ENCODE measurements at places on chromosomes 1 and 21.

- no peak for DNase-seq
These were observed 104.9 kb downstream of the TENT5C start for GRCh38 chr1:117710710-117711109.

DNA sequence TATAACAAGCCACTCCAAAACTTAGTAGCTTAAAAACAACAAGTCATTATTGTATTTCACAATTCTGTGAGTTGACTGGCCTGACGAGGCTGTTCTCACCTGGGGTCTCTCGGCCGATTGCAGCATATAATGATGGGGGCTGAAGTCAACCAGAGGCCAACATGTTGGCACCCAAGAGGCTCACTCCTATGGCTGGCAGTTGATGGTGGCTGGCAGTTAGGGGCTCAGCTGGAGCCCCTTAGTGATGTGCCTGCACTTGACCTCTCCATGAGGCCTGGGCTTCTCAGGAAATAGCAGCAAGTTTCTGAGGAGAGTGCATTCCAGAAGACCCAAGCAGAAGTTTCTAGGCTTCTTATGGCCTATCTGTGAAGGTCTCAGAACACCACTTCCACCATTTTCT, 459.4 kb downstream of the NPHP4 start:
- no peak for DNase-seq

DNA sequence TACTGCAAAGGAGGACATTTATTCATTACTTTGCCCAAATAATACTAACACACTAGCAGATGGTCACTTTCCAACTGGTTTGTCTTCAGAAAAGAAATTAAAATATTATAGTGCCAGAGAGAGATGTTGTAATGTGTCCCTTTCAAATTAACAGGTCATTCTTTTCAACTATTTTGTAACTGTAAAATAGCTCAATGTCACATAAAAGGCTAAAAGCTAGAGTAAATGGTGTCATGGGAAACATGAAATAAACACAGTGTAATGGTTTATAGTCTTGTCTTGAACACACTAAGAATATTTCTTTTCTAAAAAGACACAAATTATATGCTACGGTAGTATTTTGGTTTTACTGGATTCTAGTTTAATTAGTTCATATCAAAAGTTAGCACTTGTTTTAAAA, 77.8 kb downstream of the ADGRL2 start:
- no peak for DNase-seq

DNA sequence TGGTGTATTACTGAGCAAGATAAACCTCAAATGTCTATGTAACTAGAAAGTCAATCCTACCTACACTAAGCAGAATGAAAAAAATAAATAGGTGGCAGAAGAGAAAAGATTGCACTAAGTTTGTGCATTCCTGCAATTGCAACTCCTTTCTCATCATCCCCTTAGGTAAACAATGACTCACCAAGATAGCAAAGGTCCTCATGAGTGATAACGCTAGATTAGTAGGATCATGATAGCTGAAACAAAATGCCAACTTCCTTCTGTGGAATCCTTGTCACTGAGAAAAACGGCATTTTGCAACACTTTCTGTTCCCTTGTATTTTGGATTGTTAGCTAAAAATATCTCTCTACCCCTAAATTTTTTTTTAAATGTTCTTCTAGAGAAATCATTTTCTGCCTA, 20.0 kb upstream of the FCER1A start:
- DNase-seq, result peak; percentile 71

GRCh38 chr1:155976062-155976912, 2.1 kb downstream of the ARHGEF2 start:
- peak; percentile 56 for DNase-seq

DNA sequence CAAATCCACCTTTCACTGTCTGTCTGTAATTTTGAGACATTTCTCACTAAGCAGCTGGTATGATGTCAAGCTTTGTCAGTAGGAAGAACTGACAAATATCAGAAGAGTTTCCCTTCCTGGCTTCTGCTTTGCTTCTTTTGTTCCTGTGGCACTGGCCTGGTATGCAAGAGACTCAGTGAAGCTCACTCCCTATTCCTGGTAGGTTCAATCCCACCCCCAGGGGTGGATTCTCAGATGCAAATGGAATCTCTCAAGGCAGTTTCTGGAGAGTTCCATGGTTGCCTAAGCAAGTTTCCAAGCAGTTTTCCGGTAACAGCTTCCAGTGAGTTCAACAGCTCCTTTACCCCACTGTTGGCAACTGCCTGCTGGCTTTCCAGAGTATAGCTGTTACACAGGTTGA, 683.4 kb downstream of the PTPRC start:
- DNase-seq, result no peak

DNA sequence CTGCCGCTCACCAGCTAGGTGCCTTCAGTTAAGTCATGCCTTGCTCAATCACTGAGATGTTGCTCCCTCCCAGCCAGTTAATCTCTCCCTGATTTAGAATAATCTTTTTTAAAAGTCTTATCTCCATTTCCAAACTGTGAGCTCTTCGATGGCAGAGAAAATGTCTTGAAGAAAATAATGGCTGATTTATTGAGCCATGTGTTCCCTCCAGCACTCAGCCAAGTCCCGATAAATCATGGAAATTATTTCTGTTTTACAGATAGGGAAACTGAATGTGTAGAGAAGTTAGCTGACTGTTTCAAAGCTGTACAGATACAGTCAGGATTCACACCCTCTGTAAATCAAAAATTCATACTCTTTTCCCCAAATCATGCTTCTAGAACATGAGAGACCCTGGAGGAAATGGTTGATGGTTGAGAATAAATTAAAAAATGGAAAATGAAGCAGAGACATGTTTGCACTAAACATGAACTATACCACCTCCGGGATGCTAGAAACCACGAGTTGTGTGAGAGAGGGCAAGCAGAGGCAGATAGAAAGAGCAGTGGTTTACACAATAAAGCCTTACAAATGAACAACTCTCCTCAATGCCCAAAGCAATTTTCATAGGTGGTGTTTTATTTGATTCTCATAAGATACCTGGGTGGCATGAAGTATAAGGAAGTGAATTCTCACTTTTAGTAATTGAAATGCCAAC, 376.4 kb downstream of the PLPP3 start:
- DNase-seq, result peak; percentile 13

- peak; percentile 34 for DNase-seq
These were observed 14.0 kb downstream of the ATP5PO start for GRCh38 chr21:33901412-33902288.

- peak; percentile 40 for DNase-seq
These were observed 118.0 kb upstream of the IPO9 start for GRCh38 chr1:201710632-201711597.

DNA sequence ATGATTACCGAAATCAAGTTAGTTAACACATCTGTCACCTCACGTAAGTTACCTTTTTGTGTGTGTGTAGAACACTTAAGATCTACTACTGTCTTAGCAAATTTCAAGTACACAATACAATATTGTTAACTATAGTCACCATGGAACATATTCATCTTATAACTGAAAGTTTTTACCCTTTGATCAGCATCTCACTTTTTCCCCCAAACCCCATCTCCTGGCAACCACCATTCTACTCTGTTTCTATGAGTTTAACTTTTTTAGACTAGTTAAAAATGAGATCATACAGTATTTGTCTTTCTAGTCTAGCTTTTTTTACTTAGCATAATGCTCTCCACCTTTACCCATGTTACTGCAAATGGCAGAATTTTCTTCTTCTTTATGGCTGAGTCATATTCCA, 124.7 kb downstream of the RABGAP1L start:
- no peak for DNase-seq

GRCh38 chr1:157968946-157969345, 24.5 kb upstream of the KIRREL1 start:
- DNase-seq, result peak; percentile 98

- DNase-seq, result no peak
These were observed 37.1 kb downstream of the EIF4G3 start for GRCh38 chr1:21139601-21140000.

DNA sequence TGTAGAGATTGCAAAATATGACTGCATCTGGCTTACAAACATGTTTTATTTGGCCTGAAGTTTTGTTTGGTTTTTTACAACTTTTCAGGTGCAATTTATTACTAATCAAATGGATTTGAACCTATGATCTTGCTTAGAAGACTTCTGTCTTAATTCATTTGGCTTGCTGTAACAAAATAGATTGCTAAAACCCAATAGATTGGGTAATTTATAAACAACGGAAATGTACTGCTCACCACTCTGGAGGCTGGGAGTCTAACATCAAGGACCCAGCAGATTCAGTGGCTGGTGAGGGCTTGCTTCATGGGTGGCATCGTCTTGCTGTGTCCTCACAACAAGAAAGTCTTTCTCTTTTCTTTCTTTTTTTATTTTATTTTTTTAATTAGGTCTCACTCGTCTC, 72.9 kb downstream of the LBR start:
- no peak for DNase-seq

DNA sequence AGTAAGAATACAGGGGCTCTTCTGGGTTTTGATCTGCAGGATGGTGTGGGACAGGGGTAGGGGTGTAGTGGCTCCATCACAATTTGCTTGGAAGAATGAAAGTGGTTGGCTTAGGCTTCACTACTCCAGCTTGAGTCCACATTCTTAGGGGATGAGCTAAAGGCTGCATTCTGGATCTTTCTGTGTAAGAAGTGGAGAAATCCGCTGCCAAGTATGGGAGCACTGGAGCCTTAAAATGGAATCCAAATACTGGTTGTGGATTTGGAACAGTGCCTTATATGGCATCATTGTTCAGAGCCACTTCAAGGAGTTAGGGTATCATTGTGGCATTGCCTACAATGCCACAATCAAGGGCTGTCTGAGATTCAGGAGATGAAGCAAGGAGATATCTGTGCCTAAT, 187.1 kb downstream of the LMO4 start:
- DNase-seq, result no peak

GRCh38 chr1:94988356-94988755, 61.4 kb upstream of the CNN3 start:
- DNase-seq, result no peak

GRCh38 chr1:208544794-208545193, 300.6 kb upstream of the PLXNA2 start:
- DNase-seq, result no peak

DNA sequence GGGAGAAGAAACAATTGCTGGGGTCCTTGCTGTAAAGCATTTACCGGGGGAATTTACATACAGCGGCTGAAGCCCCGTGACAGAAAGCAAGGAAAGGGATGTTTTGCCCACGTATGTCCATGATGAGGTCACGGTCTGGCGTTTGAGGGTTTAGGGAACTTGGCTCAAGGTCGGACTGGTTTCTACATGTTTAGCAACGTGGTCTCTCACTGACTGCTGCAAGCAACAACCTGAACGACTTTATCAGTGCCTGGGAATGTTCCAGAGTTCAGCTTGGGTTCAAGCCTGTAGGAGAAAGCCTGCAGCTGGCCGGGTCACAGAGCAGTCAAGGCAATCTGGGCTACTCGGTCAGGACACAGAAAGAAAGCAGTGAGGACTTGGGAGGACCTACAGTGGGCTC, 323.3 kb downstream of the AJAP1 start:
- peak; percentile 0 for DNase-seq

DNA sequence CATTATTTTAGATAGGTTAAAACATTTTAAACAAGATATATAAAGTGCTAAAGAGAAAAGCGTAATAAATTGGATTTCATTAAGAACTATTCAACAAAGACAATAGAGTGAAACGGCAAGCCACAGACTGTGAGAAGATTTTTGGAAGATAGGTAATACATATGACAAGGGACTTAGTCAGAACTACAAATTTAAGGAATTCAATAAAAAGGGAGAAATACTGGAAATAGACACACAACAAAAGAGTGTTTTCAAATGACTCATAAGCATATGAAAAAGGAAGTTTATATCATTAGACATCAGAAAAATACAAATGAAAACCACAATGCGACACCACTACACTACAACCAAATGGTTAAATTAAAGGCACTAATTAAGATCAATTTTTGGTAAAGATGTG, 90.5 kb downstream of the GDAP2 start:
- DNase-seq, result peak; percentile 46

DNA sequence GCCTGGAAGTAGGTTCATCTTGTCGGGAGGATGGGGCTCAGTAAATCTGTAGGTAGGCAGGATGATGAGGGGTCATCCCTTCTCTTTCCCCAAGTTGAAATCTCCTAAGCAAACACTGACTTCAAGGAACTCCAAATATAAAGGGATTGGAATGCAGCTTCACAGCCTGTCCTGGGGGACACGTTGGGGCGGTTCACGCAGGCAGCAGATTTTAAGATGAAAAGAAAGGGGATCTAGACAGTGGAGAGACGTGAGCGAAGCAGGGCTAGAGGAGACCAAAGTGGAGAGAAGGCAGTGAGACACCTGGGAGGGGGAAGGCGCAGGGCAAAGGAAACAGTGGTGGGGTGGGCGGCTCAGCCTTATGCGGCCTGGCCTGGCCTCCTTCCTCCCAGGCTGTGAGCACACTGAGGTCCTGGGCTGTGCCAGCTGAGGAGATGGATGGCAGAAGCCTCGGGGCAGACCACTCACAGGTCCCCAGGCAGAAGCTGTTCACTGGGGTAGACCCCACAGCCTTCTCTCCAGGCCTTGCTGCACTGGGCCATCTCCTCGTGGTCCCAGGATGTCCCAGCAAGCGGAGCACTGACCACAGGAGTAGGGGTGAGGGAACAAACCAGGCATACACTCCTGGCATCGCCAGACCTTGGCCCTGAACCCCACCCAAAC, 51.7 kb downstream of the TOR1AIP2 start:
- DNase-seq, result no peak

DNA sequence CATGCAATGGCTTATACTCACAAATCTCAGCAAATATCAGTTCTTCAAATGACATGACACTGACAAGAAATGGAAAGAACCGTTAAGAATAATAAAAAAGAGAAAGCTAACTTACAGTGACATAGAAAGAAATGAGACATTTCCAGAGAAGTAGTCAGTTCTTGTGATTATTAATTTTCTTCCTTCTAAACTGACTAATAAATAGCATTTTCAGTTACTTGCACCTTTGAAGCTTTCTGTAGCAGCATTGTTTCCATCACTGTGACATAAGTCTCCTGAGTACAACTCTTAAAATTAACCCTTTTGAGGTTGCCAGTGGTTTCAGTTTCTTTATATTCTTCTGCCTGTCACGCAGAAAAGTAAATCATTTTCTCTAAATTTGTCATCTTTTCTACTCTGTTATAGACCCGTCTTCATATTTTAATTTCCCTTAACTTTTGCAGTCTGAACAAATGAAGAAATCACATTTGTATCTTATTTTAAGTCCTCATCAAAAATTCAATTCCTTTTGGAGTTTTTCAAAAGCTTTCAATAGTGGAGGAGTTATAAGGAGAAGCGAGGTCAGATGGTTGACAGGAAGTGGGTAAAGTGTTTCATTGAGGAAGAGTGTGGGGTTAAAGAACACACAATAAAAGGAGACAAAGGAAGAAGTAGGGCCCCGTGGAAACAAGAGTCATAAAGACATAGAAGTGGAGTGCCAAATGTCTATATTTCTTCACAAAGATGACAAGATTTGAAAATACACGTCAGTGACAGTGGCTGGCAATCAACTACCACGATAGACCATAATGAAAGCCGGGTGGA, 57.9 kb upstream of the S1PR1 start:
- DNase-seq, result no peak

GRCh38 chr1:161849518-161849917, 83.4 kb downstream of the ATF6 start:
- no peak for DNase-seq

- no peak for DNase-seq
These were observed 41.7 kb downstream of the WDR4 start for GRCh38 chr21:42837421-42838211.

- DNase-seq, result no peak
These were observed at the start of gene ELAVL4 for GRCh38 chr1:50108497-50109059. Gene ELAVL4, plus strand, starts transcription at chr1:50108920. Its CDS starts 270 bp downstream, at chr1:50109190.

All from bronchial epithelial cell (primary cell).